ENCODE measurements at places on chromosomes 5 and 9.
A peak's percentile ranks its signal among the peaks of the same experiment; 100 is the strongest.

DNA sequence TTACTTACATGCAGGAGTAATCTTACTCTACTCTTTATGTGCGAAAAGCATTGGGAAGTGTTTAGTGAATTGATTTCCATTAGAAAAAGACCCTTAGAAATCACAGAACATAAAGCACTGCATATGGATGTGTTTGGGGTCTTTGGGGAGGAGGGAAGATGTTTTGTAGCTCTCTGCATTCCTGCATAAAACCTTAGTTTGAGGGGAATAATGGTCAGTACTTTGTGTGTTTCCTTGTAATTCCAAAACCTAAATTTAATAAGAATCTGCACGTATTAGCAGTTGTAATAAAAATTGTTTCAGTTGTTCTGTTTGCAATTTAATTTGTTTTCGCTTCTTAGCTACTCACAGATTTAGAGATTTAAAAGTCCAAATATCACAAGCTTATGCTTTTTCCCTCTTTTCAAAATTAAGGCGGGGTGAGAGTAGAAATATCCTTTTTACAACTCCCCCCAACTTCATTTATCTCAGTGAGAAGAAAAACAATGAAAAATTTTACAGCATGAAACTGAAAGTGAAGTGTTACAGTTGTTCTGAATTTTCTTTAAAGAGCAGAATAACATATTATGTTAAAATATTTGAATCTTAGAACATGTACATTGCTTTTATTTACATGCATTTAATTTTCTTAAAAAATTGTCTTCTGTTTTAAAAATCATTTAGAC is 143.8 kb downstream of the SMARCA2 start:
- H3K27ac ChIP-seq = peak overlapping the region; percentile 91
- no peaks in the 10 kb centered on the region for H3K27me3 ChIP-seq
- peaks cover 35% of the 10 kb centered on the region for H3K36me3 ChIP-seq
- DNase-seq = peak; percentile 4

- H3K27ac ChIP-seq = no peak overlapping the region
- peaks cover 53% of the 10 kb centered on the region for H3K27me3 ChIP-seq
- H3K4me1 ChIP-seq = no peaks in the 10 kb centered on the region
- no peak overlapping the region for H3K4me3 ChIP-seq
- H3K36me3 ChIP-seq = no peaks in the 10 kb centered on the region
These were observed 171.3 kb downstream of the EBF1 start for GRCh38 chr5:158928404-158928803.

DNA sequence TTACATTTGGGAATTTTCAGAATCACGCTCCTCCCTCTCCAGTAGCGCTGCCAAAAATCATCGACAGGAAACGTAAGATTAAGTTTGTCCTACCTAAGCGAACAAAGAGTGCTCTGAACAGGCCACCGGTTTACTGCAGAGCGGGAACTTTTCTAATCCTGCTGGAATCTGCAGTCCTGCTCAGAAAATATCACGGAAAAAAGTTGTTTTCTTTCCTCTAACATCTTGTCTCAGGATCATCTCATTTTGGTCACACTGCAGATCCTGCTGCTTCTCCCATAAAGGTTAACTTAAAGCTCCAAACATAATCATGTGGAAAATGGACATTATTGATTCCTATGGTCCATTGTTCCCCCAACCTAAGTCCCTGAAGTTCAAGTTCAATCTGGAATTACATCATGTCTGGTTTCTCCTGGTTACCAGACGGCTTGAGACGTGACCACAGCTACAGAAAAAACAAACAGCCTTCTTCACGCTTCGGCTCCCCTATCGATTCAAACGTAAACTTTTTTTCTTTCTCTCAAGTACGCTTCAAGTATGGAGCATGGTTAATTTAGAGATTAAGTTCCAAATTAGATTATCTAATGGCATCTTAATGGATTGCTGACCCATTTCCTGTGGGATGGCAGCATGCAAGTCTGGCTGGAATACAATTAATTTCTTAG is 217.6 kb downstream of the NFIB start:
- DNase-seq = peak; percentile 72
- peaks cover 29% of the 10 kb centered on the region for H3K4me1 ChIP-seq
- H3K36me3 ChIP-seq = peaks cover 51% of the 10 kb centered on the region
- H3K27ac ChIP-seq = peak overlapping the region; percentile 80

DNA sequence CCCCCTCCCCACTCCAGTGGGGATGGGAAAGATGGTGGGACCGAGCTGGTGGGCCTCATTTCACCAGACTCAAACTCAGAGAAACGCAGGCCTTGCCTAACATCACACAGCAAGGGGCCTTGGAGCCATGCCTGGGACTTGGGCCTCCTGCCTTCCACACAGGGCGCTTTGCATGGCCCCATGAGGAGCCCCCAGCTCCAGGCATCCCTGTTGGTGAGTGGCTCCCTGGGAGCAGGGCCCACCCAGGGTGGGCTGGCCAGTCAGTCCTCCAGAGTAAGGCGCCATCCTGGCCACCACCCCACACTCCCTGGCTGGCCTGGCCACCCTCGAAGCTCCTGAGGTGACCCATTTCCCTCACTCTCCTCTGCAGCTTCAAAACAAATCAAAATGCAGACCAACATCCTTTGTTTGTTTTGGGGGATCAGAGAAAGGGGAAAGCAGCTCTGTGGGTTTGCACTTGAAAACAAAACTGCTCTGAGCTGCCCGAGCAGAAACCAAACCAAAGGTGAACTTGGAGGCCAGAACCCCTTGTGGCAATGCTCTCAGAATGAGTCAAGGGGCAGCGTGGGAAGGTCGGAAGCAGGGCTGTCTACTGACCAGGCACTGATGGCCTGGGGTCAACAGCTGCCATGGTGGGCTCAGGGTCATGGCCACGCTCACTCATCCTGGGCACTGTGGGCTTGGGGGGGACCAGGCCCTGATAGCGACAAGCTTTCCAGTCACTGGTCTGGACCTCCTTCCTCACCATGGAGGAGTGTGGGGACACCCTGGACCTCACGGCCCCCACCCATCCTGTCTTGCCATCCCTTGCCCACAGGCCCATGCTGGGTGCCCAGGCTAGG is 37.0 kb upstream of the VDAC1 start:
- no peak overlapping the region for H3K27ac ChIP-seq
- no peaks in the 10 kb centered on the region for H3K27me3 ChIP-seq
- H3K4me3 ChIP-seq = no peak overlapping the region
- DNase-seq = no peak
- H3K36me3 ChIP-seq = no peaks in the 10 kb centered on the region

- H3K27ac ChIP-seq = no peak overlapping the region
- H3K4me3 ChIP-seq = no peak overlapping the region
- H3K36me3 ChIP-seq = no peaks in the 10 kb centered on the region
- no peaks in the 10 kb centered on the region for H3K4me1 ChIP-seq
- peaks cover 38% of the 10 kb centered on the region for H3K27me3 ChIP-seq
- DNase-seq = no peak
These were observed 75.3 kb upstream of the COL5A1 start for GRCh38 chr9:134566196-134566847.

DNA sequence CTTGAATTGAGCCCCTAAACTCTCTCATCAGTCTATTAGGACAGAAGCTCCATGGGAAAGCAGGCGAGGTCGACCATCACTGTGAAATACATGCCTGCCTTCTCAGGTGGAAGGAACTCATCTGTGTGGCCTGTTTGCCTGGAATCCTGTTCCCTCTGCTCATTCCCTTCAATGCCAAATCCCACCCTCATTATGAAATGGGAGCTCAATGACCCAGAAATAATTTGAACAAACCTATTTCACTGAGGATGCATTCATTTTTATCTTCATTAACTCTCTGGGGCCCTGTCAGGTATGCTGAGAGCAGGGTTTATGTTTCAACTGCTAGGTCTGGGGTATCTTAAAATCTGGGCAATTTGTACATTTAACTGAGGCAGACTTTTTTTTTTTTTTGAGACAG is 142.2 kb downstream of the MED27 start:
- no peak overlapping the region for H3K27ac ChIP-seq
- no peaks in the 10 kb centered on the region for H3K27me3 ChIP-seq
- no peak for DNase-seq
- H3K36me3 ChIP-seq = peaks cover 30% of the 10 kb centered on the region

DNA sequence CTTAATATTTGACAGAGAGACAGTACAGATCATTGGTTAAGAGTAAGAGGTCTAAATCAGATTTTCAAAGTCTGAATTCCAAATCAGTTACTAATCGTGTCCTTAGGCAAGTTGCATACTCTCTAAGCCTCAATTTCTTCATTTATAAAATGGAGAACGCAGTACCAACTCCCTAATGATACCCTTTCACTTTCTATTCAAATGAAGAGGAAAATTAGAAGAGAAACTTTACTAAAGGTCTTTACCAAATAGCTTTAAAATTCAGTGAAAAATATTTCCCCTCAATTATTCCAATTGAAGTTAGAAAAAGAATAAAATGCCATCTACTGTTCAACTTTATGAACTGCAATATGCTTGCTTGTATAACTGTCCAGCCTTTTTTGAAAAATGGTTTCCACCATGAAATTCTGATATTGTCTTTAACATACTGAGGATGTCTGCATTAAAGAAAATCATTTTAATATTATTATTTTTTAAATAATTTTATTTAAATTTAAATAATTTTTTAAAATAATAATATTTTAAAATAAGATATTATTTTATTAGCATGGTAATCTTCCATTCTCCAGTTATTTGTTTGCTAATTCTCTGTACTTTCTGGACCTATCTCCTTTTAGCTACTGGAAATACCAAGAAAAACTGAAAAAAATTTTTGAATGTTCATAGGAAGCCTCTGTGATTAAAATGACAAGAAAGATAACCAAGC is 36.0 kb downstream of the POC5 start:
- H3K27me3 ChIP-seq = no peaks in the 10 kb centered on the region
- DNase-seq = peak; percentile 46
- H3K4me1 ChIP-seq = no peaks in the 10 kb centered on the region

- no peak overlapping the region for H3K4me3 ChIP-seq
- peaks cover 27% of the 10 kb centered on the region for H3K27me3 ChIP-seq
- H3K36me3 ChIP-seq = no peaks in the 10 kb centered on the region
- no peaks in the 10 kb centered on the region for H3K4me1 ChIP-seq
- no peak overlapping the region for H3K27ac ChIP-seq
- no peak for DNase-seq
These were observed 111.3 kb upstream of the ALDH1B1 start for GRCh38 chr9:38281196-38281595.

DNA sequence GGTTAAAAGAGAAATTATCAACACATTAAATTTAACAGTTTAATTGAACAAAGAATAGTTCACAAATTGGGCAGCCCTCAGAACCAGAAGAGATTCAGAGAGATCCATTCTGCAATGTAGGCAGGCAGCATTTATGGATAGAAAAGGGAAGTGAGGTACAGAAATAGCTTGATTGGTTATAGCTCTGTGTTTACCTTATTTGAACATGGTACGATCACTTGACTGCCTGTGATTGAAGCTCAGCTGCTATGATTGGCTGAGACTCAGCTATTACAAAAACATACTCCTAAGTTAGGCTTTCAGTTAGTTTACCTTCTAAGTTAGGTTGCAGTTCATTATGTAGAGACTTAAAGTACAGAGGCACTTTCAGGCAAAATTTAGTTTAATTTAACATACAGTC is 7.3 kb downstream of the CNTRL start:
- H3K27ac ChIP-seq = no peak overlapping the region
- H3K4me1 ChIP-seq = no peaks in the 10 kb centered on the region
- H3K4me3 ChIP-seq = no peak overlapping the region

DNA sequence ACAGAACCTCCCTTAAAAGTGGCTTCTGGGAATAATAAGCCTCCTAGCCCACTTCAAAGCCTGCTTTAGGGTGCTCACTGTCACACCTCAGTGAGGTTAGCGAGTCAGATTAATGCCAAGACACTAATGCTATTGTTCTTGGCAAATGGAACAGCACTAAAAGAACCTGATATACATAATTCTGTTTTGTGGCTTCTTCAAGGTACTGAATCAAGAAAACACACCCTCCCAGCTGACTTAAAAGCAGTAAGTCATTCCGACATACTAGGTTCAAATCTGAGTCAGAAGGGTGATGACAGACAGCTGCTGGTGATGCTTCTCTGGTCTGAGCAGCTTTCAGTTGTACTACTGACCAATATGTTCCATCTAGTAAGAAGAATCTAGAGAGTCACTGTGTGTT is 121.6 kb downstream of the OXCT1 start:
- H3K4me3 ChIP-seq = no peak overlapping the region
- no peak overlapping the region for H3K27ac ChIP-seq
- H3K4me1 ChIP-seq = no peaks in the 10 kb centered on the region
- no peaks in the 10 kb centered on the region for H3K36me3 ChIP-seq
- peak; percentile 16 for DNase-seq
- H3K27me3 ChIP-seq = no peaks in the 10 kb centered on the region

GRCh38 chr5:16776611-16777251 is 159.4 kb downstream of the MYO10 start:
- H3K27me3 ChIP-seq = no peaks in the 10 kb centered on the region
- no peak overlapping the region for H3K4me3 ChIP-seq
- H3K36me3 ChIP-seq = peaks cover 21% of the 10 kb centered on the region

- H3K36me3 ChIP-seq = no peaks in the 10 kb centered on the region
- H3K4me1 ChIP-seq = no peaks in the 10 kb centered on the region
- no peaks in the 10 kb centered on the region for H3K27me3 ChIP-seq
These were observed 167.9 kb upstream of the PANK3 start for GRCh38 chr5:168746893-168747640.

DNA sequence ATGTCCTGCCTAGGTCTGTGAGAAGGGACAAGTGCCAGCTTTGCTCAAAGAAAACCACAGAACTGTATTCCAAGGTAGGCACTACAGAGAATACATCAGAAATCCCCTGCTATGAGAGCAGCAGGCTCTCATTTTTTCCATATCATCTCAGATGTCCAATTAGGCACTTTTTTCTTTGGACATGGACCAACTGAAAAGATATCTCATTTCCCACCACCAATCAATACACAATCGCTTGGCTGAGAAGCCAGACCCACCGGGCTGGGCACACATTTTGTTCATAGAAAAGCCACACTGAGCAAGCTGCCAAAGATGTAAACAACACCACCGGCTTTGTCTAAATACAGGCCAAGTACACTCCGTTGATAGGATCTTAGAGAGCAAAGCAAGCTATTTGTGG is 25.9 kb downstream of the STOM start:
- H3K4me3 ChIP-seq = no peak overlapping the region
- DNase-seq = no peak
- peaks cover 100% of the 10 kb centered on the region for H3K36me3 ChIP-seq
- peaks cover 28% of the 10 kb centered on the region for H3K4me1 ChIP-seq
- H3K27me3 ChIP-seq = no peaks in the 10 kb centered on the region
- H3K27ac ChIP-seq = peak overlapping the region; percentile 84

All from MCF 10A (cell line).